HT1080 (cell line): ENCODE measurements at places on chromosomes 3 and 15.

DNA sequence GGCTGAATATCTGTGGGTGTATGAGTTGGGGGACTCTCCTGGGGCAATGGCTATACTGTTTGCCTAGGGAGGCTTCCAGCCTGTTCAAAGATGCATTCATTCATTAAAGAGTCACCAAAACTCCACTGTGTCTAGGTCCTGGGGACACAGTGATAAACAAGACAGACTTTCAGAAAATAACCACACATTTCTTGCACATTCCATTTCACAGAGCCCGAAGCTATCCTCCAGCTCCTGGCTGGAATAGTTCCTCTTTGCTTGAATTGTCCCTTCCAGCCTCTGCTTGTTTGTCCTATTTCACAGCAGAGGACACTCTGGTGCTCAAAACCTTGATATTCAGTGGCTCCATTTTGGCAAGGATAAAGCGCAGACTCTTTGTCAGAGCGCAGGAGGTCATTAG is 61.7 kb upstream of the ITGA11 start:
- DNase-seq: no peak

DNA sequence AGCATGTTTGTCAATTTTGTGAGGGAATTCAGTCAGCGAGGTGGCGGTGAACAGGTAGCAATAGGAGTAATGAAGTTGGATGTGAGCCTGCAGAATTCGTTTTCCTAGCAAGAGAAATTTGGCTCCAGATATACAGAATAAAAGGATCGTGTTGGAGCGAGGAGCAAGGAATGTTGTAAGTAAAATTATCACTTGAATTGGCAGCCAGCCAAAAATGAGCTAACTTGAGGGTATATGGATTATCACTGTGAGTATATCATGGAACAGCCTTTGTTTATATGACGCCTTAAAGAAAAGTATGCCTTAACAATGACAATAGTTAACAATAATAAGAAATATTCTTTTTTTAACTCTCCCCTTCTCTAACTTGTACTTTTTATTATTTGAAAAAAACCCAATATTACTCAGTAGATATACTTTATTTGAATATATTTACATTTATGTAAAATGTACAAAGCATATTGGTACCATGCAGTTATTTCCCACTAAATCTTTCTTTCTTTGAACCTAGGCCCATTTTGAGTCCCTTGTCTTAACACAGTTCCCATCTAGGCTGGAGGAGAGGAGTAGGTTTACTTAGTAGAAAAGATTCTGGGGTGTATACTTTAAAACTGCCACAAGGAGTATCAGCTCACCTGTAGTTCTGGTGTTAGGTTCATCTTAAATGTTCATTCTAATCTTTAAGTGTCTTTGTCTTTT is 29.3 kb downstream of the EPHA6 start:
- DNase-seq: no peak

GRCh38 chr15:27057904-27058645 is 87.1 kb downstream of the GABRG3 start:
- DNase-seq: peak; percentile 92

DNA sequence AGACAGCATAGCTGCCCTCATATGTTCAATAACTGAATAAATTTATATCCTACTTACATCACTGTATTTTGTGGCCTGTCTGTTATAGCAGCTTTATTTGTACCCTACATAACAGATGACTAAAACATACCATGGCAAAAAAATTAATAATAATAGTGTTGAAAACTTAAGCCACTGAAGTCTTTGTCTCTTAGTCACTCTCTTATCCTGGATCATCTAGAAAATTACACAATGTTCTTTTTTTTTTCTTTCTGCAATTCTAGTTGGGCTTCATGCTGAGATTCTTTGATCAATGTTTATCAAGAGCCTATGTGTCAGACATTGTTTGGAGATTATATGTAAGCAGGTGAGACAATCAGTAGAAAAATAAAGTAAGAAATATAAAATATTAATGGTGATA is 519.3 kb upstream of the ARPP21 start:
- DNase-seq: no peak

GRCh38 chr3:23252122-23252521 is 49.0 kb downstream of the UBE2E2 start:
- no peak for DNase-seq

DNA sequence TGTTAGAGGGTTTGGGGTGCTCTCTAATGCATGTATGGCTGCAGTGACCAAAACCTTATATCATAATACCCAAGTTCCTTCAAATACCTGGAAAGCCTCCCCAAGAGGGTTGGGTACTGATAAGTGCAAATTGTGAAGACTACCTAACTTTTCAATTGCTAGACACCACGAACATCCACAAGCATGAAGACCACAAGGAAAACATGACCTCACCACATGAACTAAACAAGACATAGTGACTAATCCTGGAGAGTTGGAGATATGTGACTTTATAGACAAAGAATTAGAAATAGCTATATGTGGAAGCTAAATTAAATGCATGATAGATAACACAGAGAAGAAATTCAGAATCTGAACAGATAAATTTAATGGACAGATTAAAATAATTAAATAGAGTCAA is 23.9 kb upstream of the AADACL2 start:
- DNase-seq: peak; percentile 34

GRCh38 chr15:48532946-48533345 is 112.6 kb downstream of the FBN1 start:
- no peak for DNase-seq

GRCh38 chr15:92077353-92078085 is 224.0 kb downstream of the SLCO3A1 start:
- DNase-seq: peak; percentile 64

DNA sequence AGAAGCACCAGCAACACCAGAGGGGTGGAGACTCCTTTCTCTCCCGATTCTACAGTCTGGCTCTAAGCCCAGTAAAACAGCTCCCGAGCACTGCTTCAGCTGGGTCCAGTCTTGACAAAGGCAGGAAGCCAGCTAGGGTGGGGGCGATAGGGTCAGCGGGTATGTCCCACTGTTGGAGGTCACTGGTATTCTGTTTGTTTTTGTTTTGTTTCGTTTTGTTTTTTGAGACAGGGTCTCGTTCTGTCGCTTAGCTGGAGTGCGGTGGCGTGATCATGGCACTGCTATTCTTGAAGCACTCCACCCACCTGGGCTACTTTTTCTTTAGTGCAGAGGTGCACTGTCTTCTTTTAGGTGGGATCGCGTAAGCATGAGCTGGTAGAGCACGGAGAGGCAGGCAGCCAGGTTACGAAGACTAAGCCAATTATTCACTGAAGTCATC is 16.3 kb downstream of the GCSAM start:
- DNase-seq: no peak

GRCh38 chr3:111871809-111872623 is 13.0 kb downstream of the PHLDB2 start:
- no peak for DNase-seq

- DNase-seq: peak; percentile 81
Measured at GRCh38 chr3:143139762-143140161, 20.2 kb downstream of the CHST2 start.

DNA sequence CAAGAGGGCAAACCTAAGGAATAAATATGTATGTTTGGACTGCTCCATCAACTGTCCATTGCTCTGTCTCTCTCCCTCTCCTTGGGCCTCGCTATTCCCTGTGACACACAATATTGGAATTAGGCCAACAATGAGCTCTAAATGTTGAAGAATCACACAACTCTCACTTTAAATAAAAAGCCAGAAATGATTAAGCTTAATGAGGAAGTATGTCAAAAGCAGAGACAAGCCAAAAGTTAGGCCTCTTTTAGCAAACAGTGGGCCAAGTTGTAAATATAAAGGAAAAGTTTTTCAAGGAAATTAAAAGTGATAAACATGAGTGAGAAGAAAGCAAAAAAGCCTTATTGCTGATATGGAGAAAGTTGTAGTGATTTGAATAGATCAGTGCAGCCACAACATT is 141.0 kb downstream of the VGLL3 start:
- DNase-seq: no peak

DNA sequence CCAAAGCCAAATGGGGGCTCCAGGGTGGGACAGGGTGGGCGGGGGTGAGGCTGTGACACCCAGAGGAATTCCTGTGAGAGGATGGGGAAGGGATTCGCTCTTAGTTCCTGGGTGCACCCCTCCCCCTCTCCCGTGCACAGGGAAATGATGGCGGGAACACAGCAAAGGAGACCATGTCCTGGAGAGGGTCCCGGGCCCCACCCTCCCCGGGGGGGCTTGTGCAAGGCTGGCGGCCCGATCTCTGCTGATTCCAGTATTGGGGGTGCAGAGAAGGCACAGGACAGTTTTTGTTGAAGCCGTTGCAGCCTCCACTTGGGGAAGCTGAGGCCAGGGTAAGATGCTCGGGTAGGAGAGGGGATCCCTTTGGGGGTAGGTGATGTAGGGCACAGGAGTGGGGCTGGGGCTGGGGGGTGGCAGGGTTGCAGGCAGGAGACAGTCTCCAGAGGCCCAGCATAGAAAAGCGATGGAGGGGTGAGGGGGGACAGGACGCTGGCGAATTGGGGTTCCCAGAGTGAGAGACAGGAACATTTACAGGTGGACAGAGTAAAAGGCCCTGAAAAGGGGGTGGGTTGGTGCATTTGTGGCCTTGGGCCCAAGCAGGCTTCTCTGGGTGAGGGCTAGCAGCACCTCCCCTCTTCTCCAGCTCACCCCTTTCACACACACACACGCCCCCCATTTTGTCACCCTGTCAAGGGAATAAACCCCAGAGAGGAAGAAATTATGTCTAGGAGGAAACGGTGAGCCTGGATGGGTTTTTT is 38.5 kb downstream of the HMCES start:
- DNase-seq: no peak

DNA sequence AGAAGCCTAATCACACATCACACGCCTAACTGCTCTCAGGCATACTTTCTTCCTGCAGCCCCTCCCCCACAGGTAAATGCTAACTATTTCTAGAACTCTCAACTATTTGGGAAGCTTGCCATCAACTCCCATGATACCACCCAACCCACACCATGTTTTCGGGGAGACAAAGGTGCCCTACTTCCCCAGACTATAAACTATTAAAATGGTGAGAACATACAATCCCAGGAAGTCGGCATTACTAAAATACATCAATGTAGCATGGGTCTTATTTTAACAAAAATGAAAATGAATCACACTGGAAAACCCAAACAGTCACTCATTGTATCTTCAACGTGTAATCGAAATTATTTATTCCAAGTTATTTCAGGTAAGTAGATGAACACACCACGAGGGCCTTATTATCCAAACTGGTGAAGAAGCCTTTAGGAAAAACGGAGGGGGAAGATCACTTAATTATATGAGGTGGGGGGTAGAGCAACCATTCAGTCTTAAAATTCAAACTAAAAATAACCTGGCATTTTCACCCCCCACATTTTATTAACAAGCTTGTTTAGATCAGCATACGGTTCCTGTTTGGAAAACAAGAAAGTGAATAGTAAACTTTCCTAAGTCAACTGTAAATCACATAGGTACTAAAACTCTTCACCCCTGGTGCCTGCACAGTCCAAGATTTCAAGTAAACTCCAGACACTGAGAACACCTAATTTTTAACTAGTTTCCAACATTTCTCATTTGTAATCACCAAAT is 1.9 kb downstream of the TBL1XR1 start:
- DNase-seq: peak; percentile 41
